ENCODE measurements at places on chromosomes 3 and 15.

DNA sequence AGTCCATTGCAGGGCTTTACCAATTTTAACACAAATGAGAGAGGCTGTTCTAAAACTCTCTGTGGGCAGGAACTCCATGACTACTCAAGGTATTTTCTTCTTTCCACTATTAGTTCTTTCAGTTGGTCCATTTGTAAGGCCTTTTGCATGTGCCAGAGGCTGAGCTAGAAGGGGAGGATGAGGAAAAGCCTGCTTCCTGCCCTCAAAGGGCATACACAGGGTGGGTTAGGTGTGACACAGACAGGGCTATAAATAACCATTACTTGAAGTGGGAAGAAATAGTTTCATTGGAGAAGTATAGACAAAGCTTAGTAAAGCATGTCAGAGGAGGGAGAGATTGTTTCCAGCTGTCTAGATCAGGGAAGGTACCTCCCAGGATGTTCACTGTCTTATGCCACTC is 52.1 kb upstream of the PRTG start:
- DNase-seq = no peak

GRCh38 chr15:35693886-35694285 is 147.9 kb upstream of the DPH6 start:
- no peak for DNase-seq

DNA sequence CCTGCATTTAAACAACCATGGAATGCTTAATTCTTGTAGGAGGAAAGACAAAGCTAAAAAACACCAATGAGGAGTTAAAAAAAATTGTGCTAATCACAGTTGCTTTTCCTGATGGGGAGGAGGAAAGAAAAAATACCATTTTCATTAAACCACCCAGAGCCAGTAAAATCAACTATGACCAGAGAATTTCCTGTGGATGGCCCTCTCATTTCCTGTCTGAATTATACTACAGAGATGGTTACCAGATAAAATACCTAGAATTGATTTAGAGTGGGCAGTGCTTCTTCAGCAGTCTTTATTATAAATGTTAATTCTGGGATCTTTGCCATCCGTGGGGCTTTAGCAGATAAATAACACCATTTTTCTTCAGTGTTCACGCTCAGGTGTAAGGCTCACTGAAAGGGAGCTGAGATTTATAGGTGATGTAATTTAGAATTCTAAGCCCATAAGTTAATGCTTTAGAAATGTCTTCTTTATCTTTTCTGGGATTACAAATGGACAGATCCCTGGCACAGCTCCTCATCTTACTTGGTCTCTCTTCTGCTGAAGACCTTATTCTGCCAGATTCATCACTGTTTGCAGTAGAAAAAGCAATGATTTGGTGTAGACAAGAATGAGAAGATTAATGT is 37.9 kb downstream of the RETNLB start:
- no peak for DNase-seq

- no peak for DNase-seq
These were observed 24.5 kb downstream of the CFAP100 start for GRCh38 chr3:126419151-126419703.

DNA sequence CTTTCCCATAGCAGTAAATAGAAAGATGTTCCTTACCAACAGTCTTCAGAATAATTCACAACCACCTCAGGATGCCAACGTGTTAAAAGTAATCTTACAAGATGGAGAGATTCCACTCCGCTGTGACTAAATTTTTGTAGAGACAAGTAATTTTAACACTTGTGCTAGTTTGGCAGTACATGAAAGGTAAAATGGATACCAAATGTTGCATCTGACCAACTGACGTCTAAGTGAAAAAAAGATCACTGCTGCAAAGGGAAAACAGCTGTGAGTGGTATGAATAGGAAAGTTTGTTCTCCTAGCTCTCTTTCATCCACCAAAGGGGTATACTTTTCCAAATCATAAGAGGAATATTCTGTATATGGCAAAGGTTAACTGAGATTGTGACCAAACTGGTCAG is 2.6 kb downstream of the SPG21 start:
- no peak for DNase-seq

DNA sequence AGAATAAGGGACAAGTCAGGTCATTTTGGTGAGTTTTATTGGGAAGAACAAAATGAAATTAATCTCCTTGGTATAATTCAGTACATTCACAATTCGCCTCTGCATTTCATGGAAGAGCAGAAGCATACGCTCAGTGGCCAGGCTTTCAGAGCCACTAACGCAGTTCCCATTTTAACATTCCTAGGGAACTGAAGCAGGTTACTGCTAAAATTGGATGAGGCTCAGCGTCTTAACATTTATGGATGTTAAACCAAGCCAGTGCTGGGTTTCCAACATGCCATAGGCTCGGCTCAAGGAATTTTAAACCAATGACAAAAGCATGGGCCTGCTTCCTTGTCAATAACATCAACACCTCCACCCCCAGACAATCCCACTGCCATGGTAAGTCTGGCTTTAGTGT is 172.7 kb upstream of the PRICKLE2 start:
- DNase-seq = no peak

GRCh38 chr15:67843571-67844387 is 3.9 kb upstream of the RNU6-1 start:
- no peak for DNase-seq

GRCh38 chr15:79617071-79617470 is 184.9 kb downstream of the MINAR1 start:
- no peak for DNase-seq

DNA sequence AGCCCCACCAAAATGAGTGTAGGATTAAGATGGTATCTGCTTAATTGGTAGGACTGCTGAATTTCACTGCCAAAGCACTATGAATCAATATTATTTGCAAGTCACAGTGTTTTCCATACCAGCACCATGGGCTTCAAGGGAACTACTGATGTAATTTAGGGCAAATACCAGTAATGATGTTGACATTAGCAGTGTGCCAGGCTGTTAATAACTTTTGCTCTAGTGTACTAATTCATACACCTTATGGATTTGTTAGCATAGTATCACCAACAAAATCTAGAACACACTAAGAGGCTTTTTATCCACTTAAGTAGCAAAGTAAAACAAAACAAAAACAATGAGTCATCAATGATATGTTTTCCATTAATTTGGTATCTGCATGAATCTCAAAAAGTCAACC is 888.2 kb downstream of the CADM2 start:
- no peak for DNase-seq

DNA sequence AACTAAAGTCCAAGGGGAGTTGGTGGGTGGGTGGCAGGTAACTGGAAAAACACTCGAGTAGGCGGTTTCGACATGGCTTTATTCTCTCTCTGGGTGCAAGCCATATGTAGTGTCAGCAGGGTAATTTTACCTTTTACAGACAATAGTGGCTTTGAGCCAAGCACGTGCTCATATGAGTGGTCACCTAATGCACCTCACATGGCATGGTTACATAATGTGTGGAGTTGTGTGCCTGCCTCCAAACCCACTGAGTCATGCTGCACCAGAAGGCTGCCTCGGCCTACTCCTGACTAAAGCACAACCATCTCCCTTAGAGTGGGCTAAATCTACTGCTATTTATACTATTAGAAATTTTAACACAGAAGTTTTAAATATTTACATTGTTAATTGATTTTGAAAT is 16.5 kb downstream of the CCRL2 start:
- no peak for DNase-seq

- DNase-seq = no peak
These were observed 42.4 kb upstream of the C15orf39 start for GRCh38 chr15:75159244-75159643.

DNA sequence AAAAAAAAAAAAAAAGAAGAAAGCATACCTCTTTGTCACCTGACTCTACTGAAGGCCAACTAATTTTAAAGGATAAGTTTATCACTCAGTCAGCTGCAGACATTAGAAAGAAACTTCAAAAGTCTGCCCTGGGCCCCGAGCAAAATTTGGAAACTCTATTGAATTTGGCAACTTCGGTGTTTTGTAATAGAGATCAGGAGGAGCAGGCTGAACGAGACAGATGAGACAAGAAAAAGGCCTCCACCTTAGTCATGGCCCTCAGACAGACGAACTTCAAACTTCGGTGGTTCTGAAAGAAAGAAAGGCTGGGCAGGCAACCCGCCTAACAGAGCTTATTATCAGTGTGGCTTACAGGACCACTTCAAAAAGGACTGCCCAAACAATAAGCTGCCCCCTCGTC is 18.5 kb downstream of the GLDN start:
- DNase-seq = no peak

DNA sequence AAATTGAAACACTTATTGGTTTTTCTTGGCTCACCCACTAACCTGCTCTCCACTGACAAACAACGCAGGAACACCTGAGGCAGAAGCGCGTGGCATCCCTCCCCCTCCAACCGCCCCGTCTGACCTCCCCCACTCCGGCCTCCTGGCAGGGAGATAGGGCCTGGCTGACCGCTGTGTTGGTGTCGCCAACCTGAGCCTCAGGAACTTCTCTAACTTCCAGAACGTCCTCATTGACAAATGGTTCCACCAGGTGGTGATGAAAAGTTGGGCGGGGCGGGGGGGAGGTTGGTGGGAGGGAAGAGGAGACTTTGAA is 22.8 kb downstream of the IL17RD start:
- no peak for DNase-seq

DNA sequence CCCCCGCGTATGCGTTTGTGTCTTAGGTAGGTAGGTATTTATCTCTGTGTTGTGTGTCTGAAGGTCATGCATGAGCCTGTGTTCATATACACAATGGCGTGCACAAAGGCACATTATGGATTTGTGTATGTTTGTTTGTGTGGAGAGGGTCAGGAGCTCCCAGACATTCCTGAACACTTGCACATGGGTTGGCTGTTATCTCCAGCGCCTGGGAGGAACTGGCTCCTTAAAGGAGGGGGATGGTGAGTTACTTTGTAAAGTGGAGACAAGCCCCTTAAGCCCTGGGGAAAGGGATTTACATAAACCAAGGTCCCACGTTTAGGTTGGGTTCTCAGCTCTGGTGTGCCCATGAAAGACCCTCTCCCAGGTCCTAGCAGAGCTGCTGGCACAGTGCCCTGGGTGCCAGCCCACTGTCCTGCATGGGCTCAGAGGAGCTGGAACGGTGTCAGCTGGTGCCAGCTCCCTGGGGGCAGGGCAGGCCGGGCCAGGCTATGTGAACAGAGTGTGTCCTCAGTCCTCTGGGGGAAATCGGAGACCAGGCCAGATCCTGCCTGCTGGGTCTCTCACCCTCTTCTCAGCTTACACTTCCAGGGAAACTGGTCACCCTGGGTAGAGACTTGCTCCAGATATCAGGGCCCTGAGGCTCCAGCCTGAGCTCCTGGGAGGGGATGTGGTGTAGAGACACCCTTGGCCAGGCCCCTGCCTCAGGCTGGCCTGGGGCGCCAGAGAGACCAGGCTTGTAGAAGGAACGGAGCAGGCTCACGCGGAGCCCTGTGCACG is 25.1 kb downstream of the SNX33 start:
- DNase-seq = no peak

DNA sequence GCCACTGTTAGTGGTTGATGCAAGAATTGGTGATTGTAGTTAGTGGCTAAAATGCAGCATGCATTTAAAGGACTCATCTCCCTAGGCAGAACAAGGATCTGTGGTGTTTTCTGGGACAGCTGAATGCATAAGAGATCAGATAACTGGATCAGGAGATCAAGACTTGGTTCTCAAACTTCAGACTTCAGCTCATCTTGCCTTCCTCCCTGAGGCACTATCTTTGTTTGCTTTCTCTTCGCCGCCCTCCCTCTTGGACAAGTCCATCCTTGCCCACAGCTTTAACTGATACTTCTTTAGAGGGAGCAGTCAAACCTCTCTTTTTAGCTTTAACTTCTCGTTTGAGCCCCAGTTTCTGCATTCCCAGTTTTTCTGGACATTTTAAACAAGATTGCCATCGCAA is 195.4 kb upstream of the TPRG1 start:
- DNase-seq = no peak

GRCh38 chr15:19987389-19988048 is 554.1 kb downstream of the GOLGA6L6 start:
- no peak for DNase-seq

DNA sequence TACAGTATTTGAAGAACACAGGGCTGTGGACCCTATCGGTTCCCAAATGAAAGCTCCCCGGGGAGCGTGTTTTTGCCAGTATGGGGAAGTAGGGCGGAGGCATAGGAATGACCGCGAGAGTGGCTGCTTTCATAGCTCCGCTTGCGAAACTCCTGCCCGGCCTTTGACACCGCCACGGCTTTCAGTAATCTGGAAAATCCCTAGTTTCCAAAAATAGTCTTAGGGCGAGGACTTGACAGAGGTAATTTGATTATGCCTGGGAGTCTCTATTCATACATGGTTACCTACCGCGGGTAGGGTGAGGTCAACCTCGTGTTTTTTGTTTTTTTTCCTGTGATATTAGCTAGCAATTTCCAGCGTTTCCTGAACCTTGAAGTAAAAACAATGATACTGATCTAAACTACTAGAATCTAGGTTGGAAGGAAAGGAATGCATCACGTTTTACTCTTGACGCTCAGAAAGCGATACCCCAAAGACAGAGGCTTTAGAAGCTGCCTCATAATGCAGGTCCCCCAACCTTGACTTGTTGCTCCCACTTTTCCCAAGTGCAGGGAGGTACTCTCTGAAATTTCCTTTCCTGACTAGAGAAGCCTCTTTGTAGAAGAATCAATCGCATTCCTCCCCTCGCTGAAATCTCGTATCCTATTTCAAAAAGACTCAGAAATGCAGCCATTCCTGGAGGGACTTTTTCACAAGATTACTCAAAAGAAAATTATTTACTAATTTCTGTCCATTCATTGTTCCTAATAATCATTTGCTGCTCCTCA is 894 bp upstream of the CCNL1 start:
- peak; percentile 23 for DNase-seq

DNA sequence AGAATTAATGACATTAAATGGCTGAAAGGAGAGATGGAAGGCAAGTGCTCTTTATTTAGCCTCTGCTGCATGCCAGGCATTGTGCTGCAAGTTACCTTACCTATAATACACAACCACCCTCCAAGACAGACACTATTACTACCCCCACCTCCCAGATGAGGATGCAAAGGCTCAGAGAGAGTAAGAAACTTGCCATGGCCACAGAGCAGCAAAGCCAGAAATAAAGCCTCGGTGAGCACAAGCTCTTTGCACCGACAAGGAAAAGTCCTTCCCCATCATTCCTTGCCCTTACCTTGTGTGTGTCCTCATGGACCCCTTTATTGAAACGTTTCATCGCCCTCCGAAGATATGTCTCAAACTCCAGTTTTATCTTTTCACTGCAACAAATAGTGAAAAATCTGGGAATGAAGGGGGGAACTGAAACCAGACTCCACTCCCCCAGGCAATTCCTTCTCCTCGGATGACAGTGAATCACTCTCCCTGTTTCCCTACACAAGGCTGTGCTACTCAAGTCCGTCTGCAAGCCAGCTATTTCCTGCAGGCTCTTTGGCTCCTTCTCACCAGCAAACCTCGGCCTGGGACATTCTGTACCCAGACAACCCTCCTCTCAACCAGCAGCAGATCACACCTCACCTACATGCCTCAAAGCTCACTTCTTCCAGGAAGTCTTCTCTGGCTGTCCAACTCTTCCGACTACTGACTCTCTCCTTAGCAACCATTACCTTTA is 11.4 kb downstream of the XPC start:
- no peak for DNase-seq

DNA sequence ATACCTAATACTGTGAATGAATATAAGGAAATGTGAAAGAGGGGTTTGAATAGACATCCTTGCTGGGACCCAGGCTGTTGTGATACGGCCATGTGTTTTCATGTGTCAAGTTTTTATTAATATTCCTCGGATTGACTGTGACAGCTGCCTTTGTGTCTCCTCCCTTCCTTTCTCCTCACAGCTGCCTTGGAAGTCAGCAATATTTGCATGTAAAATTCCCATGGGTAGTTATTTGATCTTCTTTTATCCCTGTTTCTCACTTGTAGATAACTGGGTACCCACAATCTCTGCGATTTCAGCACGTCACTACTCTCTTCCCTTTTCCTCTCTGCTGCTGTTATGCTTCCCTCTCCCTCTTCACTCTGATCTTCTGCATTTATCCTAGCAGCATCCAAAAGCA is 9.4 kb downstream of the GPR156 start:
- DNase-seq = no peak
